ENCODE measurements at places on chromosomes 13 and 19.

- no peak for DNase-seq
Measured at GRCh38 chr13:47420568-47420967, 523.7 kb upstream of the HTR2A start.

DNA sequence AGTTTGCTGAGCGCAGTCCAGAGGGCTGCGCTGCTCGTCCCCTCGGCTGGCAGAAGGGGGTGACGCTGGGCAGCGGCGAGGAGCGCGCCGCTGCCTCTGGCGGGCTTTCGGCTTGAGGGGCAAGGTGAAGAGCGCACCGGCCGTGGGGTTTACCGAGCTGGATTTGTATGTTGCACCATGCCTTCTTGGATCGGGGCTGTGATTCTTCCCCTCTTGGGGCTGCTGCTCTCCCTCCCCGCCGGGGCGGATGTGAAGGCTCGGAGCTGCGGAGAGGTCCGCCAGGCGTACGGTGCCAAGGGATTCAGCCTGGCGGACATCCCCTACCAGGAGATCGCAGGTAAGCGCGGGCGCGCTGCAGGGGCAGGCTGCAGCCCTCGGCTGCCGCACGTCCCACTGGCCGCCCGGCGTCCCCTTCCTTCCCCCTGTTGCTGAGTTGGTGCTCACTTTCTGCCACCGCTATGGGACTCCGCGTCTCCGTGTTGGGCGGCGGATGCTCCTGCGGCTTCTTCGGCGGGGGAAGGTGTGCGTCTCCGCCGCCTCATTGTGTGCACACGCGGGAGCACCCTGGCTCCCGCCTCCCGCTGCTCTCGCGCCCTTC lies 772 bp downstream of the GPC6 start:
- DNase-seq: no peak

DNA sequence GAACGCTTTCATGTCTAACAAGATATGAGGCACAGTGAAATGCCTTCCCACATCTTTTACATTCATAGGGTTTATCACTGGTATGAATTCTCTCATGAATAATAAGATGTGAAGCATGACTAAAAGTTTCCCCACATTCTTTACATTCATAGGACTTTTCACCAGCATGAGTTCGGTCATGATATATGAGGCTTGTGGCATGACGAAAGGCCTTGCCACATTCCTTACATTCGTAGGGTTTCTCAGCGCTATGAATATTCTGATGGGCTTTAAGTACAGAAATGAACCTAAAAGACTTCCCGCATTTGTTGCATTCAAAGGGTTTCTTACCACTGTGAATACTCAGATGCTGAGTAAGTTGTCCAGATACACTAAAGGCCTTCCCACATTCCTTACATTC lies 21.3 kb downstream of the ZNF607 start:
- DNase-seq: no peak

GRCh38 chr19:14059093-14059480 lies 2.8 kb downstream of the PALM3 start:
- DNase-seq: no peak

DNA sequence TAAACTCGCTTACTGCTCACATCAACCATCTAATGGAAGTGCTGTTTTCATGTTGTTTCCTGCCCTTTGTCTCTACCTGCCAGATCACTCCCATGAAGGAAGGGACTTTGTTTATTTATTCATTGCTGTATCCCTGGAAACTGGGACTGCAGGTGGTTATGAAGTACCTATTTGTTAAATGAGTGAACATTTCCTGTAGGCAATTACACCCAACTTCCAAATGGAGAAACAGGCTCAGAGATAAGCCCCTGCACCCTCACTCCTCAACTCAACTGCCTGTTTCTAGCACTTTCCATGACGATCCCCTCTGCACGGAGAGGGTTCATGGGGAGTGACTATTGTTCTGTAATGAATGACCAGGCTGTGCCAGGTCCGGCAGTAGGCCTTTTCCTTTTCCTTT lies 1.9 kb upstream of the SELENOW start:
- no peak for DNase-seq
